ENCODE measurements at places on chromosomes 1 and 21.

DNA sequence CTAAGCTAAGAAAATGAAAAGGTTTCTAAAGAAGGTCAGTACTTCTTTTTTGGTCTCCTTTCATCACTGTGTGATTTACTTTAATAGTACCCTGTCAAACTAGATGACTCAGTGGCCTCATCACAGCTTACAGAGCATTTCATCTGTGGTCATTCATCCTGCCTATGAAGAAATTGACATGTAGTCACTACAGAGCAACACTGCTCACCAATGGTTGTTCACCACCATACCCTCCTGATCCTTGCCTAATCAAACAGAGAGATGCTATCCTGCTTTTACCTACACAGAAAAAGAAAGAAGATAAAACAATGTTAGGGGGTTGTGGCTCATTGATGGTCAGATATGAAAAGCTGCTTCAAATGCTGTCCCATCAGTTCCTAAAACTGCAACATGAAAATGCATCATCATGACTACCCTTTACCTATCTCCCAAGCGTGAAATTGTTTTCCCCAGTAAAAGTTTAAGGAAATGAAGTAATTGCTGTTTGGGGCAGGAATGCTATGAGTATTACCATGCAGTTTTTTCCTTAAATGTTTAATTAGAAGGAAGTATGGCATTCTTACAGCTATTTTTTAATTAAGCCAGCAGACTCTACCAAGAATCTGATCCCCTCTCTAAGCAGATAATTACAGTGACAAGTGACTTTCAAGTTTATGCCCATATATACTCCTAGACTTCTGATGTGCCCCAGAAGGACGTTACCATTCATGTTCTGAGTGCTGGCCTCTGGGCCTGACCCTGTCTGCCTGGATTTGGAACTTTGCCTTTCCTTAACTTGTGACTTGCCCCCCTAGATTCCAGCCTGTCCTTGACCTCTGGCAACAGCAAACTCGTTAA lies 46.1 kb upstream of the FBXO28 start:
- DNase-seq, result no peak

- DNase-seq, result no peak
Observed at GRCh38 chr21:42063571-42064521, 7.3 kb upstream of the UMODL1 start.

DNA sequence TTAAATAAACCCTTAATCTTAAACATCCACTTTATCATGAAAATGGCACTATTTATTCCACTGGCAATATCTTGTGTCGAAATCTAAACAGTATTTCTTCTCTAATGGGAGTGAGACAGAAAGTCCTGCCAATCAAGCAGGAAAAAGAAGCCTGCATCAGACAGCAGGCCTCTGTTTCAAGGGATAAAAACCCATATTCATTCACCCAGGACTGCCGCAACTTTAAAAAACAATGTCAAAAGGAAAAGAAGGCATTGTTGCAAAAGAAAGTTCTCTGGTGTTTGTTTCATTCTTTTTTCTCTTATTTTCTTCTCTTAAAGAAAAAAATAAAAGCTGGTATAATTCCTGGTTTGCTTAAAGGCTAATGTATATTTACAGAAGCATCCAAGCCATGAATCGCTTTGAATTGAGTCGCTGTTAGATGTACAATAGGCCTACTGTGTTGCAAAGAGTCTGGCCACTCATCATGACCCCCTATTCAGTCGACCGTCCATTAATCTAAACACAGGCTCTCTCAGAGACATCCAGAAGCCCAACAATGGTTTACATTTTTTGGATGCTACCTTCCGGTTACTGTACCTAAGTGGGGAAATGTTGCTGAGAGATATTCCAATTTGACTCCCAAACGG lies 48.7 kb upstream of the ZC3H11B start:
- no peak for DNase-seq

GRCh38 chr1:9350013-9350908 lies 57.6 kb downstream of the SPSB1 start:
- DNase-seq, result no peak

DNA sequence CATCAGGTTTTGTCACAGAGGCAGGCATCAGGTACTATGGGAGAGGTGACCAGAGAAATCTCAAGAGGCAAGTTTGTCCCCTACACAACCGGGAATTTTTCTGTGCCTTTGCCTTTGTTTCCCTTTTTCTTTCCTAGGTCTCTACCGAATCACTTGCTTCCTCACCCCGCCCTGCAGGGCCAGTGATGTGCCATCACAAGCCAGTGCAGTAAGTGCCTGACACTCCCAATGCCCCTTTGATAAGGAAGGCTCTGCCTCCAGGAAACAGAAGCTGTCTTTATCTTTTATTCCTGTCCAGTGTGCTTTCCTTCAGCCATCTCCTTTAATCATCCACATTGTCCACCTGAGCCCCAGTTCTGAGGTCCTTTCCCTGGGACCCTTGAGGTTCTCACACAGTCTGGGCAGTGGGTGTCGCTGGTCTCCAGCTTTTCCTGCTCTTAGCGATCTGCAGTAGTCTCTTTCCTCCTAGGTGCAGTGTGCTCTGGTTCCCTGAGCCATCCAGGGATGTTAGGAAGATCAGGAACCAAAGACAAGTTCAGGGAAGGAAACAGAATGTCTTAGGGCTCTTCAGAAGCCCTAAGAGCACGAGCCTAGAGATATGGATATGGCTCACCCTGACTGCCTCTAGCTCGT lies 36.6 kb downstream of the GJA5 start:
- DNase-seq, result peak; percentile 64

- DNase-seq, result no peak
Observed at GRCh38 chr1:3207217-3207848, 138.3 kb downstream of the PRDM16 start.

- no peak for DNase-seq
Observed at GRCh38 chr1:6805004-6805416, 19.8 kb downstream of the CAMTA1 start.

DNA sequence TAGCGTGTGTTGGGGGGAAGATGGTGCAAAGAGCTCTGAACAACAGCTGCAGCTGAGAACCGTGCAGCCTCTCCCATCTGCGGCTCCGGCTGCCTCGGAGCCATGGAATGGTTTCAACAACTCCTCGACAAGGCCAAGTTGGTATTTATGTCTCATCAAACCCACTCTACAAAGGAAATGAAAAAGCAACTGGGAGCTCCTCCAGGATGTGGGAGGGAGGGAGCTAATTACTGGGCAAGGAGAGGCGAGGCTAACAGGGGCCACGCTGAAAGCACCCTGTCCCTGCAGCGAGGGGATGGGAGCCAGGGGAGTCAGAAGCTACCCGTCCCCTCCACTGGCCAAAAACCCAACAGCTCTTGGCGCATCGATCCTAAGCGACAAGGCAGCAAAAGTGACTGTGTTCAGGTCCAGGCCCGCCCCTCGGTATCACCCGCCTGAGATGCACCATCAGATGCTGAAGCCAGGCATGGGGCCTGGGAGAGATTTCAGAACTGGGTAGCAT lies 63.1 kb downstream of the ACOT7 start:
- no peak for DNase-seq

GRCh38 chr1:218209351-218209861 lies 75.7 kb upstream of the RRP15 start:
- DNase-seq, result no peak

GRCh38 chr1:235513495-235514366 lies 9.5 kb upstream of the B3GALNT2 start:
- DNase-seq, result peak; percentile 83

- no peak for DNase-seq
Observed at GRCh38 chr1:42136466-42136865, 16.7 kb upstream of the GUCA2B start.

DNA sequence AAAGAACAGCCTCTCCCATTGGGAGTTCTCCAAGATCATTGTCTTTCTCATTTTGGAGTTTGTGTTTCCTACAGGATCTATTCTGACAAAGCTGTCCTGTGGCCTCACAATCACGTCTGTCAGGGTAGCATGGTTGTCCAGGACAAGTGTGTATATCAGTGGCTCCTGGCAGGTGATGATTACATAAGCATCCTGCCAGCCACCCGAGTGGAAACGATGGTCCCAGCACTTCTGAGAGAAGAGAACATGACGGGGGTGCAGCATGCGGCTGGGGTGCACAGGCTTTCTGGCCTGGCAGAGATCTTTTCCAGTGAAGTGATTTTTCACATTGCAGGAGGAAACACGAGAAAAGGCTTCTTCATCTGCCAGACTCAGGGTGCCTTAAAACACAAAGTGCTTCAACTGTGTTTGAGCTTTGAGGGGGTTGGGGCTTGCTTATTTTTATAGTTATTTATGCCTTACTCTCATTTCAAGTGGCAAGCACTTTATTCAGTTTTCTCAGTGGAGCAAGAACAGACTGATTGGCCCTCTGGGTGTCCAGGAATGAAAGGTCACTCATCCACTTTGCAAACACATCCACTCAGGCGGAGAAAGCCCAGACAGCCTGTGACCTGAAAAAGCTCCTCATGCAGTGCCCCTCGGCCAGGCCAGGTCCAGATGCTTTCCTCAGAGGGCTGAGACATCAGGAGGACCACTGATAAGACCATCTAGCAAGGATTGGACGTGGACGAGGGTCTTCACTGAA lies 186.0 kb downstream of the DUSP10 start:
- DNase-seq, result no peak

GRCh38 chr1:167280912-167281311 lies 60.2 kb downstream of the POU2F1 start:
- DNase-seq, result no peak

GRCh38 chr1:94014635-94015488 lies 105.6 kb upstream of the GCLM start:
- no peak for DNase-seq

DNA sequence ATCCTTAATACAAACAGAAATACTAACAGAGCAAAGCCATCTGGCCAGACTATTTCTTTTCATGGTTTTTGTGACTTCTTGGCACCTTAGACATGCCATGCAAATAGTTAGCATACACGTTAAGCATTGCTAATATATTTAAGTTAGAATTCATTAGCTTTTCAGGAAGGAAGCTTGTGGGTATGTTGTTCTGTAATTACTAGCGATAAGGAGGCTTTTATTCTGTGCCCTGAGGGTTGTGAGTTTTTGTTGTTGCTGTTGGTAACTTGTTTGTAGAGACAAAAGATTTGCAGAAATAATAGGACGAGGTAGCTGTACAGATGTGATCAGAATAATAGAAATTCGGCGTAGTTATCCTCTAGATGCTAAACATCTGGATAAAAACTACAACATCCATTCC lies 305.3 kb downstream of the TM2D1 start:
- no peak for DNase-seq

DNA sequence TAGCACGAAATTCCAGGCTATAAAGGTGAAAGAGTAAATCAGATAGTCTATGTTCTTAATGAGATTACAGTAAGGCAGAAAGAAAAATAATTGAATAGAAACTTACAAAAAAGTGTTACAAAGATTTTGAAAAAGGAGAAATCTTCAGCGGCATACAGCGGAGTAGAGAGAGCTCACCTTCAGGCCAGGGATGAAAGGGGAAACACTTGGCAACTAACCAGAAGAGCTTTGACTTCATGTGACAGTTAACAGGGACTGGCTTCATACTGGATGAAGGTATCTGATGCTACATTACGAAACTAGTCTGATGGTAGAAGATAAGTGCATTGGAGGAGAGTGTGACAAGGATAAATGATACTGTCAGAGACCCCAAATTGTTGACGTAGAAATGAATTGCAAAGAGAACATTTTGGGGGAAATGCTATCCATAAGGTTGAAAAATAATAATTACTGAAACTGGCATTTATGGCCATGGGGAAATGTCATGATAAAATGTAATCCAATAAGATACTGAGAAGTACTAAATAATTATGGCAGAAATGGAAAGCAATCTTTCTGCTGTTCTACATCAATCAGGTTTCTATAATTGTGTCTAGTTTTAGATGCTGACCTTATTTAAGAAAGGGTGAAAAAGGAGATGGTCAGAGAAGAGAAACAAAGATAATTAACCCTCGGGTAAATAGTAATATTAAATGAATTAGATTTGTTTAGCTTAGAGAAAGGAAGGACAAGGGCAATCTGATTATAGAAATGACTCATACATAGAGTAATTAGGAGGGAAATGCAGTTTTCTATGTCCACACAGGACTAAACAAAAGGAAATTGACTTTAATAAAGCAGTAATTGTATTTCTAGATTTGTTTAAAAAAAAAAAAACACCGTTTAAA lies 808.7 kb downstream of the NCAM2 start:
- no peak for DNase-seq

- no peak for DNase-seq
Observed at GRCh38 chr1:28815533-28816185, 3.7 kb downstream of the OPRD1 start.

GRCh38 chr21:42392731-42393442 lies 3.0 kb downstream of the TMPRSS3 start:
- peak; percentile 72 for DNase-seq

DNA sequence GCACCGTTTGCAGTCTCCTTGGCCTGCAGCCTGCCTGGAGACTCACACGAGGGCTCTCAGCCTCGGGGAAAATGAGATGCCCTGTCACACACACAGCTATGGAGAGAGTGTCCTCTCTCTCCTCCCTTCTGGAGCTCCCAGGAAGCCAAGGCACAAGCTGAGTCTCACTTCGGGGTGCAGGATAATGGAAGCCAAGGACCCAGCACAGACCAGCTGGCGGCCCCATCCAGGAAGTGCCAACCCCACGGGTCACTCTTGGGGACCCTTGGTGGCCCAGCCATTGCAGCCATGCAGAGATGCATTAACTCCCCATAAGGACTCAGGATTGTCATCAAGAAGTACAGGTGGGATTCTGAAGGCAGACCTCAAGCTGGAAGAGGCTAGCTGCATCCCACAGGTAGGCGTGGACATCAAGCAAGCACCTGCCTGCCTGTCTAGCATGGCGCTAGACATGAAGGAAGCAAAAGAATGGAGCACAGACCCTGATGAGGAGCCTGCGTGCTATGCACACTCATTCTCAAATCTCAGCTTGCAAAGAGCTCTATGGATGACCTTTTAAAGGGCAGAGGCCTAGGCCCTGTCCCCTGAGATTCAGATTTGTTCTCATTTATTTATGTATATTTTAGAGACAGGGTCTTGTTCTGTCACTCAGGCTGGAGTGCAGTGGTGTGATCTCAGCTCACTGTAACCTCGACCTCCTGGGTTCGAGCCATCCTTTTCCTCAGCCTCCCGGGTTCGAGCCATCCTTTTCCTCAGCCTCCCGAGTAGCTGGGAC lies 49.9 kb downstream of the IRF2BP2 start:
- no peak for DNase-seq

GRCh38 chr21:33855190-33855589 lies 60.4 kb downstream of the ATP5PO start:
- no peak for DNase-seq

- no peak for DNase-seq
Observed at GRCh38 chr1:12511516-12512468, 106.2 kb downstream of the DHRS3 start.

DNA sequence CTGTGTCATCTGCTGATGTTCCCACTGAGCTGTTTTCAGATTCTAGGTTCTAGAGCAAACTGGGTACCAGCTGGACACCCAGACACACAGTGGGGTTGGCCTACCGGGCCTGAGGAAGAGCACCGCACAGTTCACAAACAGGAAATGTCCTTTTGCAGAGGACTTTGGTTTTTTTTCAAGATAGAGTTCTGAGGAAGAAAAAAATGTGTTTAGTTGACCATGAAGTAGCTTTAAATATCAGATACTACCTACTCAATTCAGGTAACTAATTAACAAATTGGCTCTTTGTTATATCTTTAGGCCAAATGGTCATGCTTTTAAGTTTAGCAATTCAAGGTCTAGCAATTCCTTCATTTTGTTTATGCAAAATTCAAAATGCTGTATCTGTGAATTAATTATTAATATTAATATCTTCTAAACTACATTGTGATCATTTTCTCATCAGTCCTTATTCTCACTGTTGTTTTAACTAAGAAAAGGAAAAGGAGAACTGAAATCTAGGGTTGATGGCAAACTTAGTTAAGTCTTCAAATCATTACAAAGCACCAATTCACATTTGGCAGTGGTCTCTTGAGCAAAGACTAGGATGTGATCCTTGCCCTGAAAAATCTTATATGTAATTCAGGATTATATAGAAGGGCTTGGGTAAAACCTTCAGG lies 17.2 kb upstream of the NCF2 start:
- no peak for DNase-seq

- DNase-seq, result no peak
Observed at GRCh38 chr1:116494745-116495144, 76.1 kb downstream of the CD58 start.
